Muscle of leg (tissue), 16 donors: ENCODE measurements at places on chromosomes 7 and 10. TPM values are rescaled to one million over a fixed set of nuclear protein-coding genes. Genes with fewer than 3 reads are reported as not detected.

The ZNF273 gene
- 5.4 TPM for total RNA-seq

The AMZ1 gene
- total RNA-seq = 0.13 TPM

- no peak for DNase-seq
- H3K4me3 ChIP-seq = no peak overlapping the region
- H3K4me1 ChIP-seq = peaks cover 3% of the 10 kb centered on the region
- no peak overlapping the region for H3K27ac ChIP-seq
Measured at GRCh38 chr10:66924674-66925345, 1.0 kb upstream of the LRRTM3 start.

DNA sequence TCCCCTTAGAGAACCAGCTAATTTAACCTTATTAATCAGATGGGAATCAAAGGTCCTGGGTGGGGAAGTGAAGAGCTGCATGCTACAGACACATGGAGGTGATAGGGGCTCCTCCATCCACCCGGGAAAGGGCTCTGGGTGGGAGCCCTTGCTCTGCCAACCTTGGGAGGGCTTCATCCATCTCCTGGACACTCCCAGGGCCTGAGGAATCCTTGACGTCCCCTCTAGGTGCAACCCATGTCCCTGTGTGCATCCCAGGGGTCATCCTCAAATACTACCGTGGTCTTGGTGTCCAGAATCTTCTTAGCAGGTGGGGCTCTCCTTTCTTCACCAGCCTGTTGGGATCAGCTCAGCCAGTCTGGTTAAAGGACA lies 55.4 kb upstream of the IGFBP3 start:
- no peak overlapping the region for H3K27ac ChIP-seq
- H3K4me3 ChIP-seq = no peak overlapping the region
- no peaks in the 10 kb centered on the region for H3K36me3 ChIP-seq
- DNase-seq = no peak

DNA sequence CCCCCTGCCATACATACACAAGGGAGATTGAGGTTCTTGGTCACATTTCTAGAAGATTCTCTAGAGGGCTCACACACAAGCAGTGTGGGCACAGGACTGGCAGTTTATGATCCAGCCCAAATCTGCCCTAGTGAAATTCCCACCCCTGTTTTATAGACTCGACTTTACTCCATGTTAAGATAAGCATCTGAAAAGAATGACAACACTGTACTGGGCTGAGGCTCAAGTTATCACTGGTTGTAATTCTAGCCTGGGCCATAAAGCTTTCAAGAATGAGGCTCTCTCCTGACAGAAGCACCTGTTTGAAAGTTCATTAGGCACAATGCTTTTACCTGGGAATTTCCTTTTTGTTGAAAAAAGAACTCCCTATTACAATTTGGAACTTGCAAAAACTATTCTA lies 195.6 kb upstream of the GLI3 start:
- no peaks in the 10 kb centered on the region for H3K36me3 ChIP-seq
- H3K4me3 ChIP-seq = no peak overlapping the region

GRCh38 chr10:44389150-44389549 lies 4.3 kb upstream of the CXCL12 start:
- H3K27ac ChIP-seq = no peak overlapping the region
- H3K4me3 ChIP-seq = no peak overlapping the region
- H3K4me1 ChIP-seq = peaks cover 22% of the 10 kb centered on the region
- DNase-seq = peak; percentile 48
- H3K36me3 ChIP-seq = no peaks in the 10 kb centered on the region

DNA sequence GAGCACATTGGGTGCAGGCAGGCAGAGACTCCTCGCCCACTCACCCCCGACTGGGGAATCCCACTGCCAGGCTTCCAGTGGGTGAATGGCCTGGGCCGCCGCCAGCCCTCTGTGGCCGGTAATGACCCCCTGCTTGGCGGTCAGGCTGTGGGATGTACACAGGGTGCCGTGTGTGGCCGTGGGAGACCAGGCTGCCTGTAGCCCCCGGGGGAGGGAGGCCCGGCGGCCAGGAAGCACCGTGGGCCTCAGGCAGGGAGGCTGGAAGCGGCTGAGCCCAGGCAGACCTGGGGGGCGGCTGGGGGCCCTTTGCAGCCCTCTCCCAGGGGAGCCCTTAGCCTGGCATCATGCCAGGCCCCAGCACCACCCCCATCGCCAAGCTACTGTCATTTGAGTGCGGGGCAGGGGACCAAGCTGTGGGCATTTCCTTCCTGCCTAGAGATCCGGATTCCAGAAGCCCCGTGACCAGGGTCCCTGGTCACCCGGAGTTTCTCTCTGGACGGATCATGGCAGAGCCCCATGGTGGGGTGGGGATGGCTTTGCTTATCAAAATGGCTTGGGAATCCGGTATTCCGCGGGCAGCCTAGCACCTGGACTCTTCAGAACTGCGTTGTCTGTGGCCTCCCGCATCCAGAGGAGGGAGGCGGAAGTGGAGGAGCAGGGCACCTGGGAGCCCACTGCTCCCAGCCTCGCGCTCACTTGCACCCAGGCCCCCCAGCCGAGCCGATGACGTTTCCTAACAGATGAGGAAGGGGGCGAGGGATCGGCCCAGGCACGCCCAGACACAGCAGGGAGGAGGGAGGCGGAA lies 1.1 kb downstream of the TTYH3 start:
- H3K36me3 ChIP-seq = peaks cover 13% of the 10 kb centered on the region
- peak overlapping the region; percentile 84 for H3K4me3 ChIP-seq
- no peaks in the 10 kb centered on the region for H3K27me3 ChIP-seq

GRCh38 chr7:142871260-142872105 lies 14.1 kb downstream of the TRPV6 start:
- no peaks in the 10 kb centered on the region for H3K27me3 ChIP-seq
- no peak overlapping the region for H3K27ac ChIP-seq
- no peak overlapping the region for H3K4me3 ChIP-seq
- DNase-seq = no peak
- H3K36me3 ChIP-seq = no peaks in the 10 kb centered on the region
